ENCODE measurements at places on chromosomes 2 and 18.

DNA sequence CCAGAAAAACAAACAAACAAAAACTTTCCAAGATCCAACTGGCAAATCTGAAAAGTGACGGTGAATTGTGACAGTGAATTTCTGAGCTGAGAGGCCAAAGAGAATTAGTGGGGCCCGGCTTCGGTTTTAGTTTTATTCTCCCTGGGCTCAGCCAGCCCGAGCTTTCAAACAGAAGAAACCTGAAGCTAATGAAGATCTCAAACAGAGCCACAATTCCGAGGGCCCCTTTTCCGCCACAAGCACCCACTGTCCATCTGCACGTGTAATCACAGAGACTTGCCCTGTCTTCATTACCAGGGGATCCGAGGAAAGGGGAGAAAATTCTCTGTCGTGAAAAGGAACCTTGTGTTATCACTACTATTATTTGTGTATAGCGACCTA, 4.2 kb upstream of the ONECUT2 start:
- DNase-seq = no peak

DNA sequence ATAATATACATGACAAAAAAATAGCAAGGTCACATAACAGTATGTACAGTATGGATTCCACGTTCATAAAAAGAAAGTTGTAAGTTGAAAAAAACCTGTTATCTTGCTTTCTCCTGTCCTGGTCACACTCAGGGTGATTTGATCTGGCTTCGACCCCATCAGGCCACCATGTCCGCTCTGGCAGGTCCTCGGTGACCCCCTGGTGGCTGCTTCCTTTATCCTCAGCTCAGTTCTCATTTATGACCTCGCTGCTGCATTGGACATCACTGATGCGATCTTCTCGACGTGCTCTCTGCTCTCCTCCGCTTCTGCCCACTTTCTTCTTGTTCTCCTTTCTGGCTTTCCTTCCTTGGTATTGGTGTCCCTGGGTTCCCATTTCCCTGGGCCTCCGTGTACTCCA, 29.7 kb downstream of the DGKD start:
- DNase-seq = no peak

- no peak for DNase-seq
These were observed 140.3 kb downstream of the NRP2 start for GRCh38 chr2:205822579-205822978.

DNA sequence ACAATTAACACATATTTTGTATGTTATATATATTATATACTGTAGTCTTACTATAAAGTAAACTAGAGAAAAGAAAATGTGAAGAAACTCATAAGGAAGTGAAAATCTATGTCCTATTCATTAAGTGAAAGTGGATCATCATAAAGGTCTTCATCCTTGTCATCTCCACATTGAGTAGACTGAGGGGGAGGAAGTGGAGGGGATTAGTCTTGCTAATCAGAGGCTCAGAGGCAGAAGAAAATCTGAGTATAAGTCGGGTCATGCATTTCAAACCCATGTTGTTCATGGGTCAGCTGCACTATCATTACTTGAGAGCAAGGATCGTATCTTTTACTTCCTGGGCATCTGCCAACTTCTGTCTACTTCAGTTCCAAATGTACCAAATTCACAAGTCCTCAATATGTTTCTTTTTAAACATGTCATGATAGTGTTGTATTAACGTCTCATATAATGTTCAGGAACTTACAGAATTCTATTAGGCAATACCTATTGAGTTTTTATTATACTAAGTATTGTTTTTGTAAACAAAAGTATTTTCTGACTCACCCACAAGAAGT, 208.9 kb upstream of the BOD1L2 start:
- no peak for DNase-seq

GRCh38 chr18:48615566-48616401, 77.0 kb downstream of the CTIF start:
- no peak for DNase-seq

DNA sequence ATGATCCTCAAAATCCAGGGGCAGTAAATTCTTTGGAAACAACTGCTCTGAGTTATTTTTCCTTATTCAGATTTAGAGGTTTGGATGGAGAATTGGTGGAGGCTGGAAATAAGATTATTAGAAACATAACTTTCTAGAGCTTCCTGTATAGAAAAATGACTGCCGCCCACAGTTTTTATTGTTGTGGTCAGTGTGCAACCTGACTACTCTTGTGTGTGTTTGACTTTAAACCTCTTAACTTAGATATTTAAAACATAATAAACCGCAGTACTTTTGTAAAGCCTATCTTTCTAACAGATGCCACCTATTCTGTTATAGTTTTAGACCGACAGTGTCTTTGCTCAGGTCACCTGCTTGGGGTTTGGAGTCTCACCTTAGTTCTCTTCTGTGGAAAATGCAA, 115.4 kb upstream of the BCL2L11 start:
- no peak for DNase-seq

GRCh38 chr2:216789081-216789480, 70.8 kb downstream of the TNP1 start:
- no peak for DNase-seq

- DNase-seq = no peak
These were observed 160.7 kb upstream of the NT5C1B start for GRCh38 chr2:18749912-18750526.

DNA sequence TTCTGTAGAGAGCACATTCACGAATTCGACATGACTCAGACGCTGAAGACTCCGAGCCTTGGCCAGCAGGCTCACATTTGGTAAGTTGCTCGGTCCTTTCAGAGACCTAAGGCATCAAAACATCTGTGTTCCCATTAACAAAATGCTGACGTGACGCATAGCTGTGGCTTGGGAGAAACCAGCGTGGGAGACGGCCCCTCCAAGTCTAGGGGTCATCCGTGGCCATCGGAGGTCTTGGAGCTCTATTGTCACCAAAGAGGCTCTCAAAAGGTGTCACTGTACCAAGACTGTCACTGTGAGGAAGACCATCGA, 14.9 kb downstream of the FBLN7 start:
- no peak for DNase-seq

DNA sequence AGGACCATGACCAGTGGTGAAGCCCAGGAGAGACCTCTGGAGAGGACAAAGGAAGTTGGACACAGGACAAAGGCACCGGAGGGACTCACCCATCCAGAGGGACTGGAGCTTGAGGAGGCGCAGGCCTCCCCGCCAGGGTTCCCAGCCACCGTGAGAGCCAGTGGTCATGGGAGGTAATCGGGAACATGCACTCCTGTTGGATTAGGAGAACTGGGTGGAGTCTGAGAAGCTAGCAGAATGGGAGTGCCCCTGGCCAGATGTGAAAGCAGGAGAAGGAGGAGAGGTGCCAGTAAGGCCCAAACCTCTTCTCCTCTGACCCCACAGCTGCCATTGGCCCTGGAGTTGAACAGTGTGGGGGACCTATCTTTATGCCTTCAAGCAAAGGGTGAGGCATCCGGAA, 20.3 kb downstream of the POU3F3 start:
- DNase-seq = no peak

DNA sequence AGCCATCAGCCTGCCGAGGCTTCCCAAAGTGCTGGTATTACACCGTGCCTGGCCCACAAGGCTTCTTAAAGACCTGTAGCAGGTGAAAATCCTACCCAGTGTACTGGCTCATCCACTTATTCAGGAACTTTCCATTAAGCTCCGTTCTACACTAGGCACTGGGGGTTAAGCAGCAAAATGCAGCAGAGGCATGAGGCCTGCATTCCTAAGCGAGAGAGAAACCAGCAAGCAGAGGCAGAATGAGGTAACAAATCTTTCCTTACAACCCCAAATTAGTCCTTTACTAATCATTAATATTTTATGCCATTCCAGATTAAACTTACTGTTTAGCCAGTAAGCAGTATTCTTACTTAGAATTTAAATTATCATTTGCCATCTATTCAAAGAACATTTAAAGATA, 32.8 kb downstream of the UXS1 start:
- DNase-seq = no peak

DNA sequence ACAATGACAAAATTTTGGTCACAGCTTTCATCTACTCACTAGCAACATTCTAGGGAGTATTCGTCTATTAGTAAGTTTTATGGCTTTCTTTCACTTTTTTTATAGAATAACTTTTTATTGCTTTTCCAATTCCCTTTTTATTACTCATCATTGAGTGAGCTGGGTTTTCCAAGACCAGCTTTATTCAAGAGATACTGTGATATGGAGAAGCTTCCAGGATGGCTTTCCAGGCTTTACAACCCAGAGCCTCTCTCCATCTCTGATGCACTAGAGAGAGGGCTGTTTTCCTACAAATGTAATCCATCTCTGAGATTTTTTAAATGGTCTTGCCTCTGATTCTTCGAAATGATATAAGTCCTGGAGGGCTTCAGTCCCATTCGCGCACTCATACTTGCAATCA, 118.3 kb downstream of the LDLRAD4 start:
- no peak for DNase-seq

- no peak for DNase-seq
These were observed 106.4 kb downstream of the BCL2L11 start for GRCh38 chr2:111226876-111227700.

DNA sequence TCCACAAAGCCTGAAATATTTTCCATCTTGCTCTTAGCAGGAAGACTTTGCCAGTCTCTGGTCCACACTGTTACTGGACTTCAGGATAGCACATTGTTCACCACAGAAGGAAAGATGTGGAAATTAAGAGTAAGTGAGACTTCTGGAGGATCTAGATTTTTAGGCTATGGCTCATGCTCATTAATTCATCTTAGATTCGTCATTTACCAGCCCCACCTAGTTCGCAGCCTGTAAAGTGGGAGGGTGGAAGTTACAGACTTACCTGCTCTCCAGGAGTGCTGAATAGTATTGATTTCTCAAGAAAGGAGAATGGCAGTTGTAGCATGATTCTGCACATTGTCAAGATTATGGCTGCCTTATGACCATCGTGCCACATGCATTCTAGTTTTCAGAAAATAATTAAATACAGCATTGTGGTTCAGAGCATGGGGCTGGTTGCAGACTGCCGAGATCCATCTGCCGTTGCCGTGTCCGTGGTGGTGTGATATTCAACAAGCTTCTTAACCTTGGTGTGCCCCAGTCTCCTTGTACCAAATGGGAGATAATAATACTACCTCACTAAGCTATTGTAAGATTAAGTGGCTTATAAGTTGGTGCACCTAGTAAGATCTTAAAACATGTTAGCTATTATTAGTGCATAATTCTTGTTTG, 56.8 kb downstream of the RNF144A start:
- no peak for DNase-seq

DNA sequence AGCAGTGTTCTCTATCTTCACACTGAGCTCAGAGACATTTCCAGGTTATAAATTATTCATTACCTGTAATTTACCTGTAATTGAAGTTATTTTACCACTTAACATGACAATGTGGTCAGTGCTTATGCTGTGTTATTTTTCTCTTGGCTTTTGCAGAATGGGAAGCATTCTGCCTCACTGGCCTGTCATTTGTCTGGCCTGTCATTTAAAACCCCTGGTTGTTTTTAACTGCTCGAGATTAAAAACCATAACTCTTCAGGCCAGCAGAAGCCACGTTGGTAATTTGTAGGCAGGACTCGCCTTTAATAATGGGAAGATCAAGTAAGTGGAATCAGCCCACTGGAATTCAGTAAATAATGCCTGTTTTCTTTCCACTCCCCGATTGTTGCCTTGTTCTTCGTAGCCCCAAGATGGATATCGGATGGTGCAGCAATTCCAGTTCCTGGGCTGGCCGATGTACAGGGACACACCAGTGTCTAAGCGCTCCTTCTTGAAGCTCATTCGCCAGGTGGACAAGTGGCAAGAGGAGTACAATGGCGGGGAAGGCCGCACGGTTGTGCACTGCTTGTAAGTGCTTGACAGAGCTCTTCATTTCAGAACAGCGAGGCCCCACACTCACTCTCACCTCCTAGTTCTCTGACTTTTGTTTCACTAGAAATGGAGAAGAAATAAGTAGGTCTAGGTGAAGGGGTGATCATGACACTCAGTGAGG, 222.4 kb upstream of the RAB12 start:
- no peak for DNase-seq

GRCh38 chr2:162063281-162063680, 10.7 kb downstream of the DPP4 start:
- DNase-seq = no peak

Measured in activated CD4-positive, CD25-positive, alpha-beta regulatory T cell treated with anti-CD3 and anti-CD28 coated beads, Interleukin-2, amount 50 U/mL, for 72 hours (primary cell).